AML-193 (cell line): ENCODE measurements at places on chromosomes 16 and 17.

- DNase-seq = no peak
Measured at GRCh38 chr17:65055280-65055707, 1.2 kb downstream of the GNA13 start.

GRCh38 chr16:68790130-68790761, 53.1 kb upstream of the TANGO6 start:
- DNase-seq = no peak

GRCh38 chr17:74827800-74828199, 31.9 kb downstream of the GRIN2C start:
- DNase-seq = no peak

GRCh38 chr17:73304438-73304837, 7.4 kb downstream of the CDC42EP4 start:
- DNase-seq = no peak

DNA sequence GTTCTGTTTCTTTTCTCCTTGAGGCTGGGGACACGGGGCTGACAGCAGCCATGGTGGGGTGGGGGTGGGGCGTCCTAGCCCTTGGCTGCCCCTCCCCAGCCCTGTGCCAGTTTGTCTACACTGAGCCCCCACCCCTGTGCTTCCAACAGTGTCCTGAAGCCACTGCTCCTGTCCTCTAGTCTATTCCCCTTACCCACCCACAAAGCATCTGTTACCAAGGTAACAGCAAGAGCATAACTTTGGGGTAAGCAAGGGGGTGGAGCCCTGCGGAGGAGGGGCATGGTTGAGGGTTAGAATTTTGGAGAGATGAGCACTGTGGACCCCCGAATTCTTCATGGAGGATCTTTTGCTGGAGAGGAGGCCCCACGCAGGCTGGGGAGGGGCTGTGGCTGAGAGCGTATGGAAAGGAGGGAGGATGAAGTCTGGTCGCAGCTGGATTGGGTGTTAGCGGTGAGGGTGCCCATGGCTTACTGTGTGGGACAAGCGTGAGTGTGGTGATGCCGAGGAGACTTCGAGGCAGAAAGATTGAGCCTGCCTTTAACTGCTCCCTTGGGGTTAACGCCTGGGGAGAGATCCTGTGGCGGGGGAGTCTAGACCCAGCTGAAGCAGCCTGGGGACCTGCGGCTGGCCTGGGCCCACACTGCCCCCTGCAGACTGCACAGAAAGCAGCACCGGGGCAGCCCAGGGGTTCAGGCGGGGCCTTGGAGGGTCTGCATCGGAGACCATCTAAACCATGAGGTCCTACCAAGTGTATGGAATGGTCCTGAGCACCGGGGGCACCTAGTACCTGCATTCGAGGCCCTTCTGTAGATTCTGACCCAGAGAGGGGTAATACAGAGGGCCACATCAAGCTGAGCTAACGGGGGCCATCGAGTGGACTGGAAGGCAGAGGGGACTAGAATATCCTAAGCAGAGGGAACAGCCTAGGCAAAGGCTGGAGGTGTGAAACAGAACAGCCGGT, 6.1 kb upstream of the STAC2 start:
- DNase-seq = peak; percentile 39

GRCh38 chr16:75552951-75553350, 3.1 kb downstream of the TMEM231 start:
- DNase-seq = no peak

- DNase-seq = no peak
Measured at GRCh38 chr16:66692341-66692740, 4.2 kb downstream of the CMTM4 start.

- no peak for DNase-seq
Measured at GRCh38 chr17:38621538-38621937, 15.8 kb upstream of the SRCIN1 start.

DNA sequence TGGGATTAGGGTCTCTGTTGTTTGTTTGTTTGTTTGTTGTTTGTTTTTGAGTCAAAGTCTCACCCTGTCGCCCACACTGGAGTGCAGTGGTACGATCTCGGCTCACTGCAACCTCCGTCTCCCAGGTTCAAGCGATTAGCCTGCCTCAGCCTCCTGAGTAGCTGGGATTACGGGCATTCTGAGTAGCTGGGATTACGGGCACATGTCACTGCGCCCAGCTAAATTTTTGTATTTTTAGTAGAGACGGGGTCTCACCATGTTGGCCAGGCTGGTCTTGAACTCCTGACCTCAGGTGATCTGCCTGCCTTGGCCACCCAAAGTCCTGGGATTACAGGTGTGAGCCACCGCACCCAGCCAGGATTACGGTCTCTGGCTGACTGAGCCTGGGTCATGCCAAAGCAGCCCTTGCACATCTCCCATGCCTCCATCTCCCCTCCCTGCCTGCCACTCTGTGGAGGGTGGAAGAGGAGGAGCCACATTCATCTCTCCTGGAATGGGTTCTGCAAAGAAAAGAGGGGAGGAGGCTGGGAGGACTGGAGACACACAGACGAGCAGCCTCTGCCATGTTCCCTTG, 59.2 kb downstream of the BEAN1 start:
- DNase-seq = no peak

GRCh38 chr16:30977502-30977901, 7.5 kb upstream of the HSD3B7 start:
- no peak for DNase-seq

GRCh38 chr16:21081329-21081728, 69.3 kb downstream of the DNAH3 start:
- no peak for DNase-seq

- DNase-seq = no peak
Measured at GRCh38 chr17:79513820-79514535, 96.9 kb downstream of the RBFOX3 start.

GRCh38 chr17:28684963-28685362, 23.0 kb downstream of the SUPT6H start:
- DNase-seq = no peak

DNA sequence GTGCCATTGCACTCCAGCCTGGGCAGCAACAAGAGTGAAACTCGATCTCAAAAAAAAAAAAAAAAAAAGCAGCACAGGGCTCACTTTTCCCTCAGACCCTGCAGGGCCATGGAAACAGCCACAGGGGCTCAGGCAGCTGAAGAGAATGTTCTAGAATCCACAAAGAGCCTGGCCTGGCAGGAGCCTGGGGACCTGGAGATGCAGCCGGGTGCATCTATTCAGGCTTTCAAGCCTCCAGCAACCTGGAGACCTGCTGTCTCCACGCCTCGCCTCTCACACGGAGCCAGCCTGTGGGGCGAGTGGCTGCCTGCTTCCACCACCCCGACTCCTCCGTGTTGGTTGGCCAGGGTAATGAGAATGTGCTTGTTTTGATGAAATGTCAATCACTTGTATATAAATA, 44.0 kb upstream of the MEAK7 start:
- DNase-seq = no peak

GRCh38 chr17:1036171-1036844, 39.4 kb downstream of the TIMM22 start:
- no peak for DNase-seq
